Naive thymus-derived CD8-positive, alpha-beta T cell (primary cell): ENCODE measurements at places on chromosomes 5 and 9.

GRCh38 chr5:23864786-23865185 lies 357.4 kb downstream of the PRDM9 start:
- no peak for DNase-seq

GRCh38 chr5:153014194-153014593 lies 476.3 kb upstream of the GRIA1 start:
- no peak for DNase-seq

- DNase-seq, result no peak
Measured at GRCh38 chr9:137515338-137515724, 34.9 kb downstream of the PNPLA7 start.

DNA sequence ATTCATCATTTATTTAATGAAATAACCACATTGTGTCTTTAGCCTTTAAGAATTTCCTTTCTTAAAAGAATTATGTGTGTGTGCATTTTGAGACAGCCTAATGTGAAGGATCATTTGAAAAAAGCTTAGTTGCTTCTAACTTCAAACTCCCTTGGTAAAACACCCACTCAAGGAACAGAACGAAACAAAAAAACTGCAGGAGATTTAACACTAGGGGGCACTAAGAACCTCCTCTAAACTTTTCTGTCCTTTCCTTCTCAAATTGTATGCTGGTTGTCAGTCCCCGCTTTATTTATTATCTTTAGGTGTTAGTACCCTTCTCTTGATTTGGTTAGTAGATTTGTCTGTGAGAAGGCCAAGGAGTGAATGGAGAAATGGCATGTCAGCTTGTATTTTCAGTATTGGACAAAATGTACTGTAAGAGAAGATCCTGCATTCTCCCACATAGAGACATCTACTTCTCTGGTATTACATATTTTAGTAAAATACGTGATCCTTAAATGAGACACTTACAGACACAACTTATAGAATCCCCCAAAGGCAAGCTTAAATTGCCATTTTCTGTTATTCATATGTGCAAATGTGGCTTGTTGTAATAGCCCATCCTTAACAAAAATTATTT lies 229.7 kb downstream of the MRPS30 start:
- no peak for DNase-seq

GRCh38 chr5:14035859-14036503 lies 91.5 kb upstream of the DNAH5 start:
- DNase-seq, result no peak

- DNase-seq, result no peak
Measured at GRCh38 chr9:124261736-124262648, 4.2 kb downstream of the NEK6 start.

DNA sequence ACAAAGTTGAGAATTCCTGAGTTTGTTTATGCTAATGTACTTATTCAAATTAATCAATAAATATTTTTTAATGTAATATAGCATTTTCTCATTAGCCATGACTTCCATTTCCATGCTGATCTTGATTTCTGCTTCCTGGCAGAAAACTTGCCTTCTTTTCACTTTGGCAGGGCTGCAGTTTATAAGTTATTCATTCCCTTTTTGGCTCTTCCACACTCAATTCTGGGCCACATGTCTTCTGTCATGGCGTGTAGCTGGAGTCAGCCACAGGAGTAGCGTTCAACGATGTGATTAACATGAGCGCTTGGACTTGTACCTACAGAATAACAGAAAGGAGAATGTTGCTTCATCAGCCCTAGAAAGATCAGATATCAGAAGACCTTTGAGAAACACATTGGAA lies 172.9 kb downstream of the CFAP90 start:
- no peak for DNase-seq

DNA sequence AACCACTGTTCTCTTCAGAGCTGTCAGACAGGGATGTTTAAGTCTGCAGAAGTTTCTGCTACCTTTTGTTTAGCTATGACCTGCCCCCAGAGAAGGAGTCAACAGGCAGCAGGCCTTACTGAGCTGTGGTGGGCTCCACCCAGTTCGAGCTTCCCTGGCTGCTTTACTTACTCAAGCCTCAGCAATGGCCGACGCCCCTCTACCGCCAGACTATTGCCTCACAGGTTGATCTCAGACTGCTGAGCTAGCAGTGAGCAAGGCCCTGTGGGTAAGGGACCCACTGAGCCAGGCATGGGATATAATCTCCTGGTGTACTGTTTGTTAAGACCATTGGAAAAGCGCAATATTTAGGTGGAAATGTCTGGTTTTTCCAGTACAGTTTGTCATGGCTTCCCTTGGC lies 229.6 kb downstream of the TMEM167A start:
- DNase-seq, result no peak

DNA sequence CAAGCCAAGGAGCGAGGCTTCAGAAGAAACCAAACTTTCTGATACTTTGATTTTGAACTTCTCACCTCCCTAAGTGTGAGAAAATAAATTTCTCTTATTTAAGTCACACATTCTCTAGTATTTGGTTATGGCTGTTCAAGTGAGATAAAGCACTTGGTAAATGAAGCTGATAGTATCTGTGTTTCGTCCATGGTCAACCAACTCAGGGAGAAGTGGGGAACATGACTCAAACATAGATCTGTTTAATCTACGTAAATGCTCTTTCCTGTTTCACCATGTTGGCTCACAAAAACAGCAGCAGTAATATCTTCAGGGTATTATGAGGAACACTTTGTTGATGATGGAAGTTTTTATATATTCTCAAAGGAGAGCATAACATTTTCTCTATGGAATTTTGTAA lies 2167.2 kb upstream of the C9orf72 start:
- DNase-seq, result no peak

DNA sequence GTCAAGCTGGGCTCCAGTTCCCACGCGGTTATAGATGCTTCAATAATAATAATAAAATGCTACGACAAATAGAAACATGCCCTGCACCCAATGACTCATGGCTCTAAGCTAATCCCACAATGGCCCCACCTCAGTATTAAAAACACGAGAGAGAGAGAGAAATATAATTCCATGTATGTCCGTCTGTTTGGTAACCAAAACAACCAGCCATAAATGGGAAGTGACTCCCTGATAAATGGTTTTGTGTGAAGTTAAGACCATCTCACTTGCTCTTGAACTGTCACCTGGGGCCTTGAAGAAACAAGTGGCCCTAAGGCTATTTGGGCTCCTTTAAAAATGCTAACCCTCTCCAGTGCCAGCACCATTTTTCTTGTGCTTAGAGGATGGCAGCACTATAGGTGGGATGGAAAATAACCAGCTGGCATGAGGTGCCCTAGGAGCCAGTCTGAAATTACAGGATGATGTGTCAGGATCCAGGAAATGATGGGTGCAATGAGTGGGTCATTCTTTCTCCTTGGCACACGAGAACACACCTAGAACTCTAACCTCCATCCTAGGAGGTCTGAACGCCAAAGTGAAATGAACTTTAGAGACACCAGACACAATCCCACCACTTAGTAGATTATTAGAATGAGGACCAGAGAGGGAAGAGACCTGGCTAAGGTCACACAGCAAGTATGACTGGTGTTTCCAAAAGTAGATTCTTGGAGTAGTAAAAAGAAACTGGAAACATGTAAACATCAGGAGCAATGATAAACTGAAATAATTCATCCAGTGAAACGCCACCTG lies 35.7 kb upstream of the ADRB2 start:
- DNase-seq, result no peak

DNA sequence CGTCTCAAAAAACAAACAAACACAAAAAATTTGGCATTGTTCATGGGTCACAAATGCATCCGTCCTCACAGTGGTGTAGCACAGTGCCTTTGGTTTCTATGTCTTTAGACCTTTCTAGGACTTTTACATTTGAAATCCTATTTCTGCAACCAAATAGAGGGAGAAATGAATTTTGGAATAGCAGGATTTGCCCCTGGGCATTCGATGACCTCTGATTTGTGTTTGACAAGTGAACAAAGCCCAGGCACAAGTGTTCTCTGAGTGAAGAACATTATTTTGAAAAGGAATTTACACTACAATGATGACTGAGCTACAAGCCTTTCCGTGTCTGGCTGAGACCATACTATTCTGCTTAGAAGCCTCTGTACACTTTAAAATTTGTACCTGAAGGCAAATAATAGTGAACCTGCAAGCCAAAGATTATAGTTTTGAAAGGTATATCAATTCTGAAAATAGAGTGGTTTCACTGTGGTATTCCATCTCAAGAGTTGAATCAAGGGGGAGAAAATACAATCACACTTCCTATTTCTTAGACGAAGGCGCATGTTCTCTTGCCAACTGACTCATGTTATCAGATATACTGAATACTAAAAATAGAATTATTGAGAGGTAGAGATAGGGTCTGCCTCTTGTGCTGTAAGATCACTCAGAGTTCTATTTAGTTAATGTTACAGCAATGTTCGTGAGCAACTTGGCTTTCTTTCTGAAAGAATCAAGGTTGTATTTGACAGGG lies 297.6 kb downstream of the KDM4C start:
- no peak for DNase-seq

GRCh38 chr5:14818931-14819790 lies 52.4 kb downstream of the ANKH start:
- DNase-seq, result no peak

GRCh38 chr5:30398423-30398822 lies 795.1 kb upstream of the CDH6 start:
- DNase-seq, result no peak

- DNase-seq, result no peak
Measured at GRCh38 chr5:59208474-59208873, 625.6 kb downstream of the RAB3C start.

DNA sequence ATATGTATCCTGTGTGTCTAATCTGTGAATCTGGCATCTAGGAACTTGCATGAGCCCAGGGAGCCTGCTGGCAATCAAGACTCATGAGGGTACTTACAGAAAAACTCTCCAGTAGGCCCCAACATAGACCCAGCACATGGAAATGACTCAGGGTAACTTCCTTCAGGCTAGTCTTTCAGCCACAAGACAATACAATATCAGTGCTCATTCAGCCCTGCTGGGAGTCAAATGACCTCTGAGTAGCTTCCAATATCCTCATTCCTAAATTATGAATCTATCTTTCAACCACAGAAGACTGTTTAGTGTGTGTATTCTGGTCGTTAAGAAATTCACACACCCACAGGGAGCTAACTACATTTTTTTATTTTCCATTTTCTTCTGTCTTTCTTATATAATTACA lies 1273.0 kb downstream of the EFNA5 start:
- DNase-seq, result no peak

- no peak for DNase-seq
Measured at GRCh38 chr9:124840300-124840833, 12.9 kb upstream of the WDR38 start.

- no peak for DNase-seq
Measured at GRCh38 chr5:55386356-55386755, 78.6 kb downstream of the MTREX start.

GRCh38 chr9:117245175-117245829 lies 169.6 kb downstream of the ASTN2 start:
- no peak for DNase-seq

GRCh38 chr5:148791334-148791667 lies 35.1 kb upstream of the ADRB2 start:
- no peak for DNase-seq

DNA sequence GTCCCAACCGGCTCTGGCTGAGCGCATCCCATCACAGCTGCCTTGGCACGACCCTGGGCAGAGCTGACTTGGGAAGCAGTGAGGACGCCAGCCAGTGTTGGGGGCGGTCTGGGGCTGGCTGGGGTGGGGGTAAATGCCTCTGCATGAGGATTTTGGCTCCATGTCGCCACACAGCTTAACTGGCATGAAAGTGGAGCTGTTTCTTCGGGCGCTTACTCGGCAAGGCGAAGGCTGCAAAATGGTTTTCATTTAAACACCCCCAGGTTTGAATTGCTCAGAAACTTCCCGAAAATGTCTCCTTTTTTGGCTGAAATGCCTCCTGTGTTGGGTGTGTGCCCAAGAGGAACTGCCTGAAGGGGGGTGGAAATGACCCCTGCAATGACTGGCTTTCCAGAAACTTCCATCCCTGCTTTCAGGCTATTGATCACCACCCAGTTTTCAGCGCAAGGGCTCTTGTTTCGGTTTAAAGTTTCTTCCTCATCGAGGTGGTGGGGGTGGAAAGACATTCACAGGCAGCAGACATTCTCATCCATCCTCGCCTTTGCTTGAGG lies 38.3 kb downstream of the PTGES start:
- DNase-seq, result no peak

DNA sequence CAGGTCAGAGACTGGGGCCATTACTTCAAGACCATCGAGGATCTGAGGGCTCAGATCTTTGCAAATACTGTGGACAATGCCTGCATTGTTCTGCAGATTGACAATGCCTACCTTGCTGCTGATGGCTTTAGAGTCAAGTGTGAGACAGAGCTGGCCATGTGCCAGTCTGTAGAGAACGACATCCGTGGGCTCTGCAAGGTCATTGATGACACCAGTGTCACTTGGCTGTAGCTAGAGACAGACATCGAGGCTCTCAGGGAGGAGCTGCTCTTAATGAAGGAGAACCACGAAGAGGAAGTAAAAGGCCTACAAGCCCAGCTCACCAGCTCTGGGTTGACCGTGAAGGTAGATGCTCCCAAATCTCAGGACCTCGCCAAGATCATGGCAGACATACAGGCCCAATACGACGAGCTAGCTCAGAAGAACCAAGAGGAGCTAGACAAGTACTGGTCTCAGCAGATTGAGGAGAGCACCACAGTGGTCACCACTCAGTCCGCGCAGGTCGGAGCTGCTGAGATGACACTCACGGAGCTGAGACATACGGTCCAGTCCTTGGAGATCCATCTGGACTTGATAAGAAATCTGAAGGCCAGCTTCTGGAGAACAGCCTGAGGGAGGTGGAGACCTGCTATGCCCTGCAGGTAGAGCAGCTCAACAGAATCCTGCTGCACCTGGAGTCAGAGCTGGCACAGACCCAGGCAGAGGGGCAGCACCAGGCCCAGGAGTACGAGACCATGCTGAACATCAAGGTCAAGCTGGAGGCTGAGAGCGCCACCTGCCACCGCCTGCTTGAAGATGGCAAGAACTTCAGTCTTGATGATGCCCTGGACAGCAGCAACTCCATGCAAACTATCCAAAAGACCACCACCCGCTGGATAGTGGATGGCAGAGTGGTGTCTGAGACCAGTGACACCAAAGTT lies 9.3 kb downstream of the NIPBL start:
- no peak for DNase-seq

DNA sequence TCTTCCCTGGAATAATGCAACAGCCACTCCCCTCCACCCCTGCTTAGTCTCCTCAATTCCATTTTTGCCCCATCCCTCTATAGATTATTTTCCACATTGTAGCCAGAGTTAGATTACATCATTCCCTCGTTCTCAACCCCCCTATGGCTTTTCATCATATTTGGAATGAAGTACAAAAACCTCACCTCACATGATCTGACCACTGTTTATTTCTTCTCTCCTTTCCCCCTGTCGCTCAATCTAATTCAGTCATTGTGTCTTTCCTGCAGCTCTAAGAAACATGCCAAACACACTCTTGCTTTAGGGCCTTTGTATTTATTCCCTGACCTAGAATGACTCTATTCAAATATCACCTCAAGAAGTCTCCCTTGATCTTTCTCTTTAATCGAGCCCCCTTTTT lies 22.6 kb upstream of the HK3 start:
- DNase-seq, result no peak
